Activated CD4-positive, alpha-beta T cell treated with anti-CD3 and anti-CD28 coated beads, Interleukin-2, amount 50 U/mL, for 16 hours (primary cell): ENCODE measurements at places on chromosomes 2 and 18.

GRCh38 chr2:222851956-222852617 is 8.7 kb upstream of the ACSL3 start:
- no peak for DNase-seq

DNA sequence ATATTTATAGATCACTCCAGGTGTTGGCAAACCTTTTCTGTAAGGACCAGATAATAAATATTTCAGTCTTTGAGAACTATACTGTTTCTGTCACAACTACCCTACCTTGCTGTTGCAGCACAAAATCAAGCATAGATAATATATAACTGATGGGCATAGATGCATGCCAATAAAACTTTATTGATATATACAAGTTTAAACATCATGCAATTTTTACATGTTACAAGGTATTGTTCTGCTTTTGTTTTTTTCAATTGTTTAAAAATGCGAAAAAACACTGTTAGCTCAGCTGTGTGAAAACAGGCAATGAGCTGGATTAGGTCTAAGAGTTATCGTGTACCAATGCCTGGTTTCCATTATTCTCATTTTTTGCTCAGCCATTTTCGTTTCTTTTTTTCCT is 47.6 kb upstream of the FN1 start:
- no peak for DNase-seq

- no peak for DNase-seq
Measured at GRCh38 chr2:161316701-161317100, 8.5 kb downstream of the PSMD14 start.

DNA sequence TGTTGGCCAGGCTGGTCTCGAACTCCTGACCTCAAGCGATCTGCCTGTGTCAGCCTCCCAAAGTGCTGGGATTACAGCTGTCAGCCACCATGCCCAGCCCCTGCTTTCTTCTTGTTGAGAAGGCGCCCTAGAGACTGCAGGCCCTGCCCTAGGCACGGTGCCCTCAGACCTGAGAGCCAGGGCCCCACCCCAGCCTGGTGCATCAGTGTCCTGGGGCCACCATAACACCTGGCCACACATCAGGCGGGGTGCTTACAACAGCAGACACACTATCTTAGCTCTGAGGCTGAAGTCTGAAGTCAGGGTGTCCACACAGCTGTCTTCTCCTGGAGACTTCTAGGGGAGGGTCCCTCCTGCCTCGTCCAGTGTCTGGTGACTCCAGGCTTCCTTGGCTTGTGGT is 120.6 kb downstream of the NDUFA10 start:
- no peak for DNase-seq

DNA sequence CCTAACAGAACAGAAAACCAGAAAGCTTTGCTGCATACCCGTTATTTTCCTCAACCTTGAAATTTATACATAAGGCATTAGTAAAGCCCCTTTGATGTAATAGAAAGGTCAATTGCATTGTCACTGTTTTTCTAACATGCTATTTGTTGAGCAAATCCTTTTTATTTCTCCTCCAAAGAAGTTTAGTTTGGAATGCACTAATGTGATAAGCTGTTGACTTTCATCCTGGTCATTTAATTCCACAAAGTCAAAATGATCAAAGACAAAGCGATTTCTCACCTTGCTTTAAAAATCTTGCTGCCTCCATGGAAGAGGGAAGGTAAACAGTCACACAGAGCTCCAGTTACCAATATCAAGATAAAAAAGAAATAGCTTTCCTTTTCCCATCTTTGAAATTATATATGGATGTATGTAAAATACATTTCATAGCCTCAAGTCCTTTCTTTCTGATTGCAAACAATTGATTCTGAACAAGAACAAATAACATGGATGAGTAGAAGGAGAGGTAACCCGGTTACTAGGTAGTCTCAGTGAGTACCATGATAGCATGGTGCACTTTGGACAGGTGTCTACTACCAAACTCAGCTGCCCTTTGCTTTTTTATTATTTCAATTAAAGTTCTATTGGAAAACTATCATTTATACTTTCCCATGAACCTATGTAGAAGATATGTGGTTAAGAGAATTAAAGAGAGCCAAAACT is 452.7 kb downstream of the STK39 start:
- no peak for DNase-seq

- DNase-seq, result no peak
Measured at GRCh38 chr2:155256803-155257202, 558.3 kb downstream of the KCNJ3 start.

GRCh38 chr2:3251946-3252345 is 125.7 kb downstream of the EIPR1 start:
- DNase-seq, result no peak

DNA sequence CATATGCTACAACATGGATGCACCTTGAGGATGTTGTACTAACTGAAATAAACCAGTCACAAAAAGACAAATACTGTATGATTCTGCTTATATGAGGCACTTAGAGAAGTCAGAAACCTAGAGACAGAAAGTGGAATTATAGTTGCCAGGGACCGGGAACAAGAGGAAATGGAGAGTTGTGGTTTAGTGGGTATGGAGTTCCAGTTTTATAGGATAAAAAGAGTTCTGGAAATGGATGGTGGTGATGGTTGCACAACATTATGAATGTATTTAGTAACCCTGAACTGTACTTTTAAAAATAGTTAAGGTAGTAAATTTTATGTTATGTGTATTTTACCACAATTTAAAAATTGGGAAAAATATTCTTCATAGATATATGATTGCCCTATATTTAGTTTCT is 97.7 kb downstream of the DPP4 start:
- no peak for DNase-seq

DNA sequence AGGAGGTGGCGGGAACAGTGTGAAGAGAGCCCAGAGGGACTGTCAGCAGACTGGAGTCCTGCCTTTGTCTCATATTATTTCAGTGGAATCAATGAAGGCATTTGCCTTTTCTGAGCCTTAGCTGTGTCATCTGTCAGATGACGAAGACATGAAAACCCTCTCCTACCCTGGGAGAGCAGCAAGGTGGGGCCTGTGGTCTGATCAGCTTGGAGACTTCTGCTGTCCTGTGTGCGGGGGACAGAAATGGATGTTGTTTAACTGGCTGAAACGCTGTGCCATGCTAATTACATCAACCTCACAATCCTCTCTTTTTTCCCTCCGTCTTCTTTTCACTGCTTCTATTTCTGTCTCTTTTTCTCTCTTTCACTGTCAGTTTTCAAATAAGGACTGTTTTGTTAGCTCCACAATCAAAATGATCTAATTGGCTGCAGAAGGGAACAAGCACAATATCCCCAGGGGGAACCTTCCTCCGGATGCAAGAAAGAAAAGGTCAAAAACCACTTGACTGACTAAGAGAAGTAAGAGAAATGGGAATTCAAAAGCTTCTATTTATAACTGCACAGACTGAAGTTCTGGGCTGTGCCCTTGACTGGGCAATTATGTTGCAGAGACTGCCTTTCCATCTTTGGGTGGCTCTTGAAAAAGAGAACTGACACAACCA is 340.1 kb downstream of the CLIP4 start:
- no peak for DNase-seq

- no peak for DNase-seq
Measured at GRCh38 chr2:41187376-41188122, 735.7 kb upstream of the SLC8A1 start.

- DNase-seq, result no peak
Measured at GRCh38 chr2:234814374-234814773, 137.4 kb upstream of the SH3BP4 start.

GRCh38 chr2:12456293-12457106 is 260.2 kb upstream of the TRIB2 start:
- peak; percentile 84 for DNase-seq

GRCh38 chr2:10889651-10890215 is 22.0 kb upstream of the KCNF1 start:
- no peak for DNase-seq
